Osteocyte (in vitro differentiated cells): ENCODE measurements at places on chromosomes 4 and X.

- DNase-seq = no peak
These were observed 181.3 kb upstream of the KLF3 start for GRCh38 chr4:38482696-38483095.

DNA sequence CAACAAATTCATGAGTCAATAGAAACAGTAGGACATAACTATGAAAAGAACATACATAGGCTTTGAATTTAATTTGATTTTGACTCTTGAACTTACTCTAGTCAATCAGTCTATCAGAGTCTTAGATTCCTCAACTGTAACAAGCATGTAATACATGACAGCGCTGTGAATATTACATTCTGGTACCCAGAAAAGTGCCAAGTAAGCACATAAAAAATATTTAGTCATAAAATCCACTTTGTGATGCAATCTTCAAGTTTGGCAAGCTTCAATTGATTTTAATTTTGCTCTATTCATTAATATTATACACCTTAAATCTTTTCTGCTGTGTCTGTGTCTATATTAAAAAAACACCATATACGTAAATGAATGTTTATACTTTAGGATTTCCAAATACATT lies 483.3 kb downstream of the PRR32 start:
- no peak for DNase-seq

DNA sequence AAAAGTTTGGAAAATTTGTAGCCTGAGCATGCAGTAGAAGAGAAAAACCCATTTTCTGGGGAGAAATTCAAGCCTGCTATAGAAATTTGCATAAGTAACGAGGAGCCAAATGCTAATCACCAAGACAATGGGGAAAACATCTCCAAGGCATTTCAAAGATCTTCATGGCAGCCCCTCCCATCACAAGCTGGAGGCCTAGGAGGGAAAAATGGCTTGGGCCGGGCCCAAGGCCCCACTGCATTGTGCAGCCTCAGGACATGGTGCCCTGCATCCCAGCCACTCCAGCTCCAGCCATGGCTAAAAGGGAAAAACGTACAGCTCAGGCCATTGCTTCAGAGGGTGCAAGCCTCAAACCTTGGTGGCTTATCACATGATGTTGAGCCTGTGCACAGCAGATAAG lies 87.7 kb downstream of the SHROOM4 start:
- DNase-seq = no peak

- no peak for DNase-seq
These were observed 956 bp downstream of the TAPT1 start for GRCh38 chr4:16225167-16225862.

DNA sequence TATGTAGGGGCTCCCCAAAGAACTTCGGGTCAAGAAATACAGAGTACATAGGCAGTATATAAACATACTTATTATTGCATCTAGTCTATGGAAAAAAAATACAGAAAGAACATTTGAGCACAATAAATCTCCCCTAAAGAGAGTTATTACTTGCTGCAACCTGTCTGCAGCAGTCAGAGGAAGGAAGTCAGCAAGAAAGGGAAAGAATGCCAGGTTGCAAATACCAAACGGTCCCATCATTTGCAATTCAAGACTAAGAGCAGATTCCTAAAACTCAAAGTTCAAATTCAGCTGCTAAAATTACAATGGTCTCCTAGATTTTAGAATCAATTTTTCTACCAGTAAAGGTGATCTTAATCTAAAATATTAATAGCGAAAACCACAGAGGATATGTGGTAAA lies 236.2 kb upstream of the NUDT6 start:
- DNase-seq = no peak

GRCh38 chr4:41644288-41644914 lies 104.1 kb downstream of the PHOX2B start:
- no peak for DNase-seq

DNA sequence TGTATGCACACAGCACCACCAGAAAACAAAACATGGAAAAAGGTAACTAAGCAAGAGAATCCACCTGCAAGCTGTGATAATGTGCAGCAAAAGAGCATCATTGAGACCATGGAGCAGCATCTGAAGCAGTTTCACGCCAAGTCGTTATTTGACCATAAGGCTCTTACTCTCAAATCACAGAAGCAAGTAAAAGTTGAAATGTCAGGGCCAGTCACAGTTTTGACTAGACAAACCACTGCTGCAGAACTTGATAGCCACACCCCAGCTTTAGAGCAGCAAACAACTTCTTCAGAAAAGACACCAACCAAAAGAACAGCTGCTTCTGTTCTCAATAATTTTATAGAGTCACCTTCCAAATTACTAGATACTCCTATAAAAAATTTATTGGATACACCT lies 90.2 kb downstream of the TET2 start:
- no peak for DNase-seq

GRCh38 chrX:114709406-114709805 lies 125.5 kb downstream of the HTR2C start:
- no peak for DNase-seq

DNA sequence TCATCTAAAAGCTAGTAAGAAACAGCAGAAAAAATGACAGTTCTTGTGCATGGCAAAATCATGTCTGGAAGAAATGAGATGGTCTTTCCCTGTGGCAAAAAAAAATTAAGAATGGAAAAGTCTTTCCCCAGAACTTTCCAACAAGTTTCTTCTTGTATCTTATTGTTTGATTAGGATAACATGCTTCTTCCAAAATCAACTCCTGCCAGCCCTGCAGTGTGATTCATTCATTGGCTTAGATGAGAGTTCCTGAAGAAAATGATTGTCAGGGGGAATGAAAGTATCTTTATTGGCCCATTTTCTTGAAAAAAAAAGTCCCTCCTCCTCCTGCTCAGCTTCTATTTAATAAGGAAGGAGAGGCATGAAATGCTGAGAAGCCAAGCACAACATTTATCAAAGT lies 407.7 kb downstream of the ARAP2 start:
- DNase-seq = no peak

DNA sequence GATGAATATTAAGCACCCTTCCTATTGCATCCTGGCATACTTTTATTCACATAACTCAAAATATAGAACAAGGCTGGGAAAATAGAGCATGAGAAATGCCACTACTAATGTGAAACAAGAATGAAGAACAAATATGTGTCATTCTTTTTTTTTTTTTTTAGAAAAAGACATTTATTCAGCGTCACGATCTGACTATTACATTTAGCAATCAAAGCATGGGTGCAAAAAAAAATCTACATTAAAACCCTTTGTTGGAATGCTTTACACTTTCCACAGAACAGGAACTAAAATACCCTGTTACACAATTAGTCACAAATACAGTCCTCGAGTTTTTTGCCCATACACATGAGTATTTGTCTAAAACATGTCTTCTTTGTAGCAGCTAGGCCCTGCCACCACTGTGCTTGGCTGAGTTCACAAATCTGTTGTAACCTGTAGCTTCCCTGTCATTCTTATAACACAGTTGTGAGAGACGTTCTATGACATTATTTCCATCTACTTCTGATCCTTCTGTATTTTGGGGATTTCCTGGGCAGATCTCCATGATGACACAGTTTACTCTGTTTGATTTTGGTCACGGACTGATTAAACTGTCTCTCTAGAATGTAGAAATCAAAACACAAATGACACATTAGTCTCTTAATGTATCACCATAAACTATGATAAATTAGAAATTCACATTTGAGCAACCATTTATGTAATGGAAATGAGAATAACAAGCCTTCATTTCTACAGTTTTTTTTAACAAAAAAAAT lies 9.4 kb upstream of the TET2 start:
- DNase-seq = no peak

DNA sequence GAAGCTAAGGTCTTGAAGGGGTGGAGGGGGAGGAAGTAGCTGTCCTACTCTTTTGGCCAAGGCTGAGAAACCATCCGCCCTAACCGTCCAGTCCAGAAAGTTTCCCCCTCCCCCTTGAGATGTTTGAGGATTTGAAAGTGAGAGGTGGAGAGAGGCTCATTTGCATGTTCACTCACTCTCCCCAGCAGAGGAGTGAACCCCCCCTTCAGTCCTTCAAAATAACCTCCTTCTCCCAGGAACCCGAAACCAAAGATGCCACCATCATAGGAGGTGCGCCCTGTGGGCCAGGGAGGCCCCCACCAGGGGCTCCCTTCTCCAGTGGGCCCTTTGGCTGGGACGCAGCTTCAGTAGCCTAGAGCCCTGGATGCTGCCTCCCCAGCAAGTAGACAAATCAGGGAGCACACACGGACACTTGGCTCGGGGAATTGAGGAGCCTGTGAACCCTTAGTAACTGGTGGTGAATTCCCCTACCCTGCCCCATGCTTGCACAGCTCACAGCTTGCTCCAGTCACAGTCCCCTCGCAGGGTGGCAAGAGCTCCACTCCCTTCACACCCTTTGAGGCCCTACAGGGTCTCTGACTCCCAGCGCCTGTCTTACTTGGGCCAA lies 25.6 kb downstream of the ELF4 start:
- DNase-seq = no peak

DNA sequence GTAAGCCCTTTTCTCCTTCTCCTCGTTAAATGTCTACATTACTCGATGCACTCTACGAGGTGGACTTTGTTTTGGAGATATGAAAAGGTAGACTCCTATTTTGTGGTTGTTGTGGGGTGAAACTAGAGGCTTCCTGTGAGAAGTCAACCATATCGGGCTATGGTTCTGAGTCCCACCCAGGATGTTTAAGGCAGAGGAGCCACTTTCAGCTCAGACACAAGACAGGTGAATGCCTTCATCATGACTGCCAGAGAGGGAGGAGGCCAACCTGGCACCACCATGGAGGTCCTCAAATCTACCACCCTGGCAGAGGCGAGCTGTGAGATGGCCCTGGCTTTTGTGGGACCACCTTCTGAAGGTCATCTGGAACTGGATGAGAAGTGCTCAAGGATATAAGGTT lies 154.4 kb upstream of the KLF3 start:
- no peak for DNase-seq

GRCh38 chrX:25003066-25003849 lies 12.5 kb downstream of the ARX start:
- DNase-seq = no peak

DNA sequence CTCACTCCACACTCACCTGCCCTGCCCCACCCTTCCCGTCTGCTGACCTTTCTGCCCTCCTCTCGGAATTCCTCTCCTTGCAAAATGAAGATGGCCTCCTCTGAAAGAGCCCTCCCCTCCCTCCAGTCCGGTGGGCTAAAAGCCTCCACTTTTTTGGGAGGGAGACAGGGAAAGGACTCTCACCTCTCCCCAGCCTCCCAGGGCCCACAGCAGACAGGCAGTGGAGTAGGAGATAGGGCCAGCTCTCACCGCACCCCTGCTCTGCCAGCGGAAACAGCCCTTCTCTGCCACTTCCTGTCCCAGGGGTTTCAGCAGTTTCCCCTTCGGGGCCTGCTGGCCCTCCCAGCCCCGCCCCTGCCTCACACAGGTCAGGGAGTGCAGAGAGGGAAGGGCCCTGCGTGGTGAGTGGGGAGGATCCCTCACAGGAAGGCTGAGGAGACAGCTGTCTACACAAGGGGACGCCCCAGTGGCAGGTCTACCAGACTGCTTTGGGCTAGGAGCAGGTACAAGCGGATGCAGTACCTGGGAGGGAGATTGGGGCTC lies 18.2 kb downstream of the ELF4 start:
- no peak for DNase-seq

DNA sequence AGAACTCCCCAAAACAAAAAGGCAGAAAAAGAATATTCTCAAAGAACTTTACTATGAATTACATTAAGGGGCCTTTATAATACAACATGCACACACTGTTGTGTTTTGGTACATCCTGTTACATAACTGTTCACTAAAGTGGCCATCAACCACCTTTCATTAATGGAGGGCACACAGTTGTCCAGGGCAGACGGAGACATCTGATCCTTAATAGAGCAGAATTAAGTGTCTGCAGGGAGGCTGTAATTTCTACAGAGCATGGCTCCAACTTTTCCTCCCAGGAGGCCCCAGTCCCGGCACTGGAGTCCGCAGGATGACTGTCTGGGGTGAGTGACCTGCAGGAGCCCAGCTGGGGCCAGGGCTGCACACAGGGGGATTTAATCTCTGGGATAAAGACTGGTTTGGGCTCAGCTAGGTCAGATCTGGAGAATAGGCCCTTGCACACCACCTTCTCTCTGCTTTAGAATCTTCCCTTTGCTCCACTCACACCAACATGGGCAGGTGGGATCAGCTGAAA lies 233.4 kb downstream of the MAML3 start:
- DNase-seq = no peak

DNA sequence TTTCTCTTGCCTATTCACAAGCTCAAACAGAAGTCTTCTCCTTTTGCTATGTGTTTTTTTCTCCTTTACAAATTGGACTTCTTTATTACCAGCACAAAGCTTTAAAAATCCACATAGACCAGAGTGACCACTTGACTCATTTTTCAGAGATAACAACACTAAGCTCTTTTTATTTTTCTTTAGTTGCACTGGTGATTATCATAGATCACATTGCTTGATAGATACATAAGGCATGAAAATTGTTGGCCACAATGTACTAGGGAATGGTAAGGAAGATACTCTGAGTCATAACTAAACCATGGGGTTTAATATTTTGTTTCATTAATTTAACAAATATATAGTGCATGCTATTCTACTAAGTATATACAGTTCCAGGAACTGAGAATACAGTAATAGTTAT lies 159.0 kb downstream of the GASK1B start:
- DNase-seq = no peak

DNA sequence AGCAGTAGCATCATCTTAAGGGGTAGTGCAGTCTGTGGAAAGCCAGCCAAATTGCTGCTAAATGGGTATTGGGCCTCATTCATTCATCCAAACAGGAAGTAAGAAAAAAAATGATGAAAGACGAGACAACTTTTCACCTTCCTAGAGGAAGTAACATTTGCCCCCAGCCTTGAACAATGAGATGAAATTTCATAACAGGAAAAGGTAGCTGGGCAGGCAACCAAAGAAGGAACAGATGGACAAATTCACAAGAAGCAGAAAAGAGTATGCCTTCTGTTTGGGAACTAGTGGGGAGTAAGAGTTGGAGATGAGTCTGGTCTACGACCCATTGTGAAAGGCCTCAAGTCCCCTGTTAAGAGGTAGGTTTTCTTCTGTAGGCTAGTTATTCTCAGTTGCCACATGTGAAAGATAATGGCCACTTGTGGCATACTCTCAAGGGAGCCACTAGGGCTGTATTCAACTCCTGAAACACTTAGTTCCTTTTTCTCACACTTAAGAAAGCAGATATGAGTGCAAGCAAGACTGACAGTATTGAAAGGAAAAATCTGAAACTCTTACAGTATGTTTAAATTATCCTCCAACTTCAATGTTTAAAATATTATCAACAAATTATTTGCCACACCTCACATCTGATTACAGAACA lies 190.4 kb downstream of the AR start:
- no peak for DNase-seq

GRCh38 chr4:42824278-42824977 lies 68.1 kb upstream of the GRXCR1 start:
- no peak for DNase-seq

DNA sequence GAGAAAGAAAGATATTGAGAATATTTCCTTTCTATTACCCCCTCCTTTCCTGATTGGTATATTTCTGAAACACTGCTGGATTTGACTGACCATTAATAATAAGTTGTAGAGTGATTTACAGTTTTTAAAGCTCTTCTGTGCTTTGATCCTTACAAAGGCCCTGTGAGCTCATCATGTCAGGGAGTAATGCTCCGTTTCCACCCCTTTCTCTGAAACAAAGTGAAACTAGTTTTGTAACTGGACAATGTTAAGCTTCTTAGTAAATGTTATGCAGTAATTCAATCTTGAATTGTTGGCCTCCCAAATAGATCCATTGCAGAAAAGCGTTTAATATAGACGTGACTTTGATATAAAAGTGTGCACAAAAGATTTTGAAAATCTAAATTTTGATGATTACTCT lies 190.1 kb upstream of the GNPDA2 start:
- DNase-seq = no peak

- no peak for DNase-seq
These were observed 29.8 kb upstream of the EPGN start for GRCh38 chr4:74278490-74278889.
